H1 (cell line): ENCODE measurements at places on chromosomes 4 and X. TPM values are rescaled to one million over a fixed set of nuclear protein-coding genes. Genes with fewer than 3 reads are reported as not detected.

- no peaks in the 10 kb centered on the region for H3K27me3 ChIP-seq
- no peak for DNase-seq
- peaks cover 8% of the 10 kb centered on the region; the same call in 1 of the 2 replicates for H3K4me1 ChIP-seq
- H3K36me3 ChIP-seq = no peaks in the 10 kb centered on the region
- H3K27ac ChIP-seq = no peak overlapping the region
Measured at GRCh38 chr4:139171876-139172691, 4.9 kb downstream of the ELF2 start.

DNA sequence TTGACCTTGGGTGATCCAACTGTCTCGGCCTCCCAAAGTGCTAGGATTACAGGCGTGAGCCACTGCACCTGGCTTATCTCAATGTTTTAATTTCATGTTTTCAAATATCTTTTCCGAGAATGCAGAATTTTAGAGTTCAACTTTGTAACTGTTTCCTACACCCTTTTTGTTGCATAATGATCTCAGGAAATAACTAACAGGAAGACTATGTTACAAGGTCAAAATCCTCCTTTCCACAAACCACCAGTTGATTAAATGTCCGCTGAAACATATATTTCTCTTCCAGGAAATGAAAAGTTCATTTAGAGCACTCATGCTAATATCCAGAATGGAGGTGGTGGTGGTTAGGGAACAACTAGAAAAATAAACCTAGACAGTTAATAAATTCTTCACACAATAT lies 377.8 kb downstream of the PPP4R3C start:
- no peak overlapping the region for H3K4me3 ChIP-seq
- no peak overlapping the region for H3K27ac ChIP-seq
- H3K36me3 ChIP-seq = no peaks in the 10 kb centered on the region
- H3K27me3 ChIP-seq = no peaks in the 10 kb centered on the region
- DNase-seq = no peak
- no peaks in the 10 kb centered on the region for H3K4me1 ChIP-seq

GRCh38 chr4:7892212-7893019 lies 47.2 kb downstream of the AFAP1 start:
- H3K27ac ChIP-seq = no peak overlapping the region
- H3K27me3 ChIP-seq = no peaks in the 10 kb centered on the region
- H3K4me1 ChIP-seq = peaks cover 2% of the 10 kb centered on the region; the same call in 1 of the 2 replicates
- DNase-seq = no peak
- H3K4me3 ChIP-seq = no peak overlapping the region
- H3K36me3 ChIP-seq = no peaks in the 10 kb centered on the region

The ETNPPL gene
- 2.5 and 3.9 TPM in 2 replicates for total RNA-seq

The SRPK3 gene
- not detected in 2 replicates for total RNA-seq
